Spleen (tissue), 13 donors: ENCODE measurements at places on chromosomes 5 and 9.

DNA sequence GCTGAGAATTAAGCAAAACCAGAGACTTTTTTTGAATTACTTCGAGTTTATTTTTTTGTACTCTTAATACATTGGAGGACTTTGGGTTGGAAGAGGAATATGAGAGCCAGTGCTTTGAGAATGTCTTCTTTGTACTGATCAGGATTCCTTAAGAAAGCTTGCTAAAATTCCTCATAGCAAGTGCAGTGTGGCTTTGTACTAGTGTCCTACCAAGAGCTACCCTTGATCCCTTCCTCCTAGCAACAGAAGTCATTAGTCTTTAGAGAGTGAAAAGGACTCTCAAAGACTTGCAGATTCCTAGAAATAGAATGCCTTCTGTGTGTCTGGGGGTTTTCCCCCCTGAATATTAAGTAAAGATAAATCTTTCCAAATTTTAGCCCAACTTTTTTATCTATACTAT lies 276.1 kb downstream of the ARHGAP26 start:
- DNase-seq: no peak

- peak; percentile 80 for DNase-seq
Observed at GRCh38 chr5:36606428-36607113, at the start of gene SLC1A3. SLC1A3 (plus strand) TSS chr5:36606606; CDS start chr5:36608424, 1,818 bp downstream.

- no peak for DNase-seq
Observed at GRCh38 chr5:6115852-6116251, 262.5 kb downstream of the MED10 start.

GRCh38 chr5:179300581-179301180 lies 44.6 kb downstream of the ADAMTS2 start:
- DNase-seq: peak; percentile 30

- DNase-seq: no peak
Observed at GRCh38 chr5:60538955-60539866, 160.8 kb downstream of the DEPDC1B start.

DNA sequence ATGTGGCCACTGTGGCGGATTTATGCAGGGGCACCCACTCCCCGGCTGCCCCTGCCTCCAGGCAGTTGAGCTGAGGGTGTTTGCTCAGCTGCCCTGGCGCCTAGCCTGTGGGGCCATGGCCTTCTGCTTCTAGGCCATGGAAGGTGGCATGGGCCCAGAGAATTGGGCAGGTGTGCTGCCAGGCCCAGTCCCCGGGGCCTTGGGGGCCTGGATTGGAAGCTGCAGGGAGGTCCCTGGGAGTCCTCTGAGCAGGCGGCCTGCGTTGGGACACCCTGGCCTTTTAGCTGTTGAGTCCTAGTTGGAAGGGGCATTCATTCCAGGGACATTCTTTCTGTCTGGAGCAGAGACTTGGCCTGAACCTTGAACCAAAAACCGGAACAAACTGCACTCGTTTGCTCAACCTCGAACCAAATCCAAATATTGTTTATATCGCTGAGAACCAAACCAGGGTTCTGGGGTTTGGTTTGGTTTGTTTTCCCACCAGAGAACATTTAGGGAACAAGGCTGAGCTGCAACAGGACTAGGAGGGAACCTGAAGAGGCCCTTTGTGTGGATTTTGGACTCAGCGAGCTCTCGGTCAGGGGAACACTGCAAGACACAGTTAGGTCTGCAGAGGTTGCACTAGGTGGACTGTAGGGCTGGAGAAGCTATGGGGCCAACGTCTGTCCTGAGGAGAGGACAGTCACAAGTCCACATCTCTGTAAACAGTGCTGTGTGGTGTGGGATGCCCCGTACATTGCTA lies 116.8 kb downstream of the BOD1 start:
- no peak for DNase-seq

DNA sequence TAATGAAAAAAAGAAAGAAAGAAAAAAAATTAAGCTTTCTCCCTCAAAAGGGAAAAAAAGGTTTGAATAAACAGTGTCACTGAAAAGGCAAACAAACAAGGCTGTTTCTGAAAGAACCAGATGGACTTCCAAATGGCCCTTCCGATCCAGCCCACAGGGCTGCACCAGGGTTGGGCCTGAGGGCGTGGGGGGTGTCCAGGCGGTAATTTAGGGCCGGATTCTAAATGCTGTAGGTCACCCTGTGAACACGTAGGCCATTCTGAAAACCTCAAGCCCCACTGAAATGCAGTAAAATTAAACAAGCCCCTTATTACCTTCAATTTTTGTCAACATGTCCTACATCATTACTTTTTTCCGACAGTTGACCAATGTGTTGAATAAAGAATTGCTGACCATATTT lies 132.1 kb downstream of the HSD17B3 start:
- no peak for DNase-seq
